Naive B cell (primary cell): ENCODE measurements at places on chromosomes 11 and 22. TPM values are rescaled to one million over a fixed set of nuclear protein-coding genes. Genes with fewer than 3 reads are reported as not detected.
A peak's percentile ranks its signal among the peaks of the same experiment; 100 is the strongest.

DNA sequence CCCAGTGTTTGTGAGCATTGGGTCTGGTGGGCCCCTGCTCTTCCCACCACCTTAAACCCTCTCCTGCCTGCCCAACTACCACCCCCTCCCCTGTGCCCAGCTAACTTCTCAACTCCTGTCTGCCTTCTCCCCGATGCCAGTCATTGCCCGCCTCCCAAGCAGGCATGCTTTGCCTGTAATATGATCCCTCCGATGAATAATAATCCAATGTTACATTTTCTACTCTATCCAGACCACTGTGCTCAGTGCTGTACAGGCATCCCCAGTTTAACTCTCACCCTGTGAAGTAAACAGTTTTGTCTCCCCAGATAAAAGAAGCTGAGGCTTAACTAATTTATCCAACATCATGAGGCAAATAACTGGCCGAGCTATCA lies 35.5 kb upstream of the OLFML1 start:
- no peaks in the 10 kb centered on the region for H3K36me3 ChIP-seq
- no peaks in the 10 kb centered on the region for H3K27me3 ChIP-seq
- no peak overlapping the region for H3K27ac ChIP-seq
- H3K4me1 ChIP-seq = no peaks in the 10 kb centered on the region

DNA sequence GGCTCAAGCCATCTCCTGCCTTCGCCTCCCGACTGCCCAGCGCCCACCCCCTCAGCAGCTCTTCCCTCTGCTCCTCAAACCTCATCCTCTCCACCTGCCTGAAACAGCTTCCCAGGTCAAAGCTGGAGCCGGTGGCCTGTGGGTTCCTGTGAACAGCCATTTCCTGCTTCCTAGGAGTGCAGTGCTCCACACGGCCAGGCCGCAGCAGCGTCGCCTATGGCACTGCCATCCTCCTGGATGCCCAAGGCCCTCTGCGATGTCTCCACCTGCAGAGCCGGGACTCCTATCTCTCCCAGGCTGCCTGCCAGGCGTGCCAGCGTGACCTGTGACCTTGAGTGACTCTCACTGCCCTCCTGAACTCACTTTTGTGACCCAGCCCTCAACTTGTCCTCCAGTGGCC lies 24.6 kb downstream of the PPM1F start:
- DNase-seq = no peak
- H3K27ac ChIP-seq = no peak overlapping the region
- no peak overlapping the region for H3K4me3 ChIP-seq
- H3K4me1 ChIP-seq = peaks cover 3% of the 10 kb centered on the region
- H3K27me3 ChIP-seq = no peaks in the 10 kb centered on the region
- H3K36me3 ChIP-seq = no peaks in the 10 kb centered on the region

- peak; percentile 68 for DNase-seq
- peaks cover 20% of the 10 kb centered on the region for H3K4me1 ChIP-seq
- H3K36me3 ChIP-seq = no peaks in the 10 kb centered on the region
Measured at GRCh38 chr11:7520981-7521487, 7.2 kb downstream of the PPFIBP2 start.

DNA sequence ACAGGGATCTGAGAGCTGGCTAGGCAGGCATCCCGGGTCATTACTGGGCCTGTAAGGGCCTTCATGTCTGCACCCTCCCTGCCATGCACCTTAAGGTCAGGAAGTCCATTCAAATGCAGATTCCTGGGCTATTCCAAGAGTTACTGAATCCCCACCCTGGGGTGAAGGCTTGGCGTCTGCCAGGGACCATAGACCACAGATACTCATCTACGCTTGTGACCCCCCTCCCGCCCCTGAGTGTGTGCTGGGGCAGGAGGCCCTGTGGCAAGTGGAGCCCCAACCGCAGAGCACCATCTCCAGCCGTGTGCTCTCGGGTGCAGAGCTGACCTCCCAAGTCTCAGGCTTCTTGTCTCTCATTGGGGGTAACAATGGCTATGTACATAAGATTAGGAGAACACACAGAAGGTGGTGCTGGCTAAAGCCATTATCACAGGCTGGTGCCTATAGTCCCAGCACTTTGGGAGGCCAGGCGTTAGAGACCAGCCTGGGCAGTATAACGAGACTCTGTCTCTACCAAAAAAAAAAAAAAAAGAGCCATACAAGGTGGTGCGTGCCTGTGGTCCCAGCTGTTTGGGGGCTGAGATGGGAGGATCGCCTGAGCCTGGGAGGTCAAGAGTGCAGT lies 19.1 kb upstream of the KCNQ1OT1 start:
- H3K36me3 ChIP-seq = no peaks in the 10 kb centered on the region
- no peak overlapping the region for H3K27ac ChIP-seq
- H3K4me3 ChIP-seq = no peak overlapping the region

DNA sequence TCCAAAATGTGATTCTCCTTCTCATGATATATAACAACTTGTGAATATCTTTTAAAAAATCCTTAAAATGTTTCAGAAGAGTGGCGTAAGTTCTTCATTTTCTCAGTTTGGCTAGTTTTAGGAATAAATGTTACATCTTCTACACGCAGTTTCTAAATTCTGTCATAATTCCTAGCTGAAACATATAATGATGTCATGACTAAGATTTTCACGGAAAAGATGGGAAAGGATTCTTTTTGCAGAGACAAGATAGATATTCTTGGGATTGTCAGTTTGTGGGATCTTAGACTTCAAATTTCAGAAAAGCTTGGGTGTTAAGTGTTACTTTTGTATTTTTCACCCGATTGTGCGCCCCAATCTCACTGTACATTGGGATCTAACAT lies 1.7 kb downstream of the EED start:
- no peaks in the 10 kb centered on the region for H3K27me3 ChIP-seq
- peaks cover 5% of the 10 kb centered on the region for H3K36me3 ChIP-seq
- H3K4me3 ChIP-seq = no peak overlapping the region
- no peak overlapping the region for H3K27ac ChIP-seq
- H3K4me1 ChIP-seq = peaks cover 30% of the 10 kb centered on the region
- DNase-seq = no peak

DNA sequence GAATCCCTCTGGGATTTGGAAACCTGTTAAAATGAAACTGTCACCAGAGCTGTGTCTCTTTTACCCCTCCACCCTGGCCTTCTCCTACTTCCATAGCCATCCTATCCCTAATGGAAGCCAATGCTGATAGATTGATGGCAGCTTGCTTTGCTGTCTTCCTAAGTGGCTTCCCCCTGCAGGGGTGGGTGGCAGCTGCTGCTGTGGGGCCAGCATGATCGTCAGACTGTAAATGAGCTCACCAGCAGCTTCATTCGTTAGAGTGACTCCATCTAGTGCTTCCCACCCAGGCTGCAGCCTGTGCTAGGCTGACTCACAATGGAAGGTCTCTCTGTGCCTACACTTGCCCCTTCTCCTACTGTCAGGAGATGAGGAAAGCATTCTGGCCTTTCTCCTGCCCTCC lies 311.0 kb downstream of the BUD13 start:
- DNase-seq = no peak
- H3K27me3 ChIP-seq = peaks cover 8% of the 10 kb centered on the region
- H3K36me3 ChIP-seq = no peaks in the 10 kb centered on the region
- no peaks in the 10 kb centered on the region for H3K4me1 ChIP-seq
- H3K27ac ChIP-seq = no peak overlapping the region
- H3K4me3 ChIP-seq = no peak overlapping the region

DNA sequence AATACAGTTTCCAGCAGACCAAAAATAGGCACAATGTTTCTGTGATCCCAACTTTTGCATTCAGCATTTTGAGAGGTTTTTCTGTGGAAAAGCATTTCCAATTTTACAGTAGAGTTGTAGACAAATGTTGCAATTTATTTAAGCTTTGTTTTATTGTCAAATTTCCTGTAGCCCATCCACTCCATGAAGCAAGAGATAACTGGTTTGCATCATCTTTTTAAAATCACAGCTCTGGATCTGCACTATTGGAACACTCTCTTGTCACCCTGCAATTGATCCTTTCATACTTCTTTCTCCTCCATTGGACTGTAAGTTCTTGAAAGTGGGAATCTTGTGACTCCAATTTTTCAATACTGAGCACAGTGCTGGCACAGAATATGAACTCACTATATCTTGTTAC lies 86.0 kb downstream of the MAML2 start:
- peaks cover 94% of the 10 kb centered on the region for H3K4me1 ChIP-seq
- H3K36me3 ChIP-seq = peaks cover 4% of the 10 kb centered on the region
- H3K27ac ChIP-seq = peak overlapping the region; percentile 96
- no peak for DNase-seq

GRCh38 chr11:61147791-61148620 lies 13.2 kb downstream of the VPS37C start:
- peaks cover 42% of the 10 kb centered on the region for H3K4me1 ChIP-seq
- H3K36me3 ChIP-seq = no peaks in the 10 kb centered on the region
- H3K27ac ChIP-seq = peak overlapping the region; percentile 17
- no peak for DNase-seq
- no peaks in the 10 kb centered on the region for H3K27me3 ChIP-seq

DNA sequence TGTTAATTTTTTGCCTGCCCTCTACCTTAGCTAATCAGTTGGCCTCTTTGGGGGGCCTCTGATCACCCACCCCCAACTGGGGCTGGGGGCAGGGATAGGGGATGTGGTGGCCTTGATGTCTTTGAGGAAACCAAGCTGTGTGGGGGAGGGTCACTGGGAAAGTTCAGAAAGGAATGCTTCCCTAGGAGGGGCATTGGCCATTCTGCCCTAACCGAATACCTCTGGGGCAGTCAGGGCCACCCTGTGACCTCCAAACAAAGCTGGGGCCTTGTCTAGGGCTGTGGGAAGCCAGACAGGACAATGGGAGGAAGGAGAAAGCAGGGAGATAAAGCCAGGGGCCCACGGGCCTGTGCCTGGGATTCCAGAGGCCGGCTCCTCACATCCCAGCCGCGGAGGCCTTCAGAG lies 97.5 kb downstream of the TSPAN18 start:
- no peaks in the 10 kb centered on the region for H3K4me1 ChIP-seq
- H3K36me3 ChIP-seq = no peaks in the 10 kb centered on the region
- no peak overlapping the region for H3K27ac ChIP-seq
- DNase-seq = no peak
- H3K4me3 ChIP-seq = no peak overlapping the region

DNA sequence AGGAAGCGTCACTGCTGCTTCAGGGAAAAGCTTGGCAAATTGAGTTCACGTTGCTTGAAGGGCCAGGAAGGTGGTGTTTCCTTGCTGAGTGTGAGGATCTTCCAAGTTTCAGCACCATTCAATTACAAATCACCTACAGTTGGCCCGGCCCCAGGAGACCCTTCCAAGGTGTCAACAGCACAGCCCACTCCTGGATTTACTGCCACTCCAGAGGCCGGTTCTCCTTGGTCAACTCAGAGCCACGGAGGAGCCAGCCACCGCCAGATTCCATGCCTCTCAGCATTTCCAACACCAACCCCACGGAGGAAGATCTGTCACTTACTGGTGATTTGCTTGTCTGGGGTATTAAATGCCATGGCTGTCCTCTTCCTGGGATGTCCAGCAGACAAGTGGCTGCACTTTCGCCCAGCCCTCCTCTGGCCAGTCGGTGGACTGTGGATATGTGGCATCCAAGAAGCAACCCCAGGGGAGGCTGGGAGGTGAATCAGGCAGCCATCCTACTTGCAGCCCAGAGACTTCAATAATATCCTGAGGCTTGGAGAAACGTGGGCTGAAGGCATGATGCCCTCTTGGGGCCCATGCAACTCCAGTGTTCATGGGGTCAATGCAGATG lies 74.1 kb upstream of the SHANK2 start:
- no peak overlapping the region for H3K4me3 ChIP-seq
- no peak overlapping the region for H3K27ac ChIP-seq
- no peaks in the 10 kb centered on the region for H3K4me1 ChIP-seq
- no peak for DNase-seq

DNA sequence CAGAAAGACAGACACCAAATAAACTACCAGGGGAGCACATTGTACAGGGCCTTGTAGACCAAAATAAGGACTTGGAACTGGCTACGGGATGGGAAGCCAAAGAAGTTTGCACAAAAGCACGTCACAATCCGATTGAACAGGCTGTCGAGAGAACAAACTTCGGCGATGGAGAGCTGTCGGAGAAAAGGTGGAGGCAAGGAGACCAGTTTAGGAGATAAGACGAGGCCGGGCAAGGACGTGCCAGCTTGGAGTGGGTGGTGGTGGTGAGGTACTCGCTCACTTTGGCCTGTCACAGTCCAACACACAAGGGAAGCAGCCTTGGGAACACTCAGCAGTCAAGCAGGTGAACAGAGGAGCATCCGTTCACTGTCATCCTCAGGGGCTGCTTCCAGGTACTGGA lies 19.0 kb downstream of the APOL5 start:
- H3K36me3 ChIP-seq = peaks cover 5% of the 10 kb centered on the region
- no peak overlapping the region for H3K27ac ChIP-seq
- DNase-seq = no peak

GRCh38 chr22:31333641-31334040 lies 12.5 kb downstream of the PATZ1 start:
- peaks cover 36% of the 10 kb centered on the region for H3K36me3 ChIP-seq
- no peak overlapping the region for H3K4me3 ChIP-seq
- DNase-seq = no peak
- peaks cover 45% of the 10 kb centered on the region for H3K4me1 ChIP-seq

DNA sequence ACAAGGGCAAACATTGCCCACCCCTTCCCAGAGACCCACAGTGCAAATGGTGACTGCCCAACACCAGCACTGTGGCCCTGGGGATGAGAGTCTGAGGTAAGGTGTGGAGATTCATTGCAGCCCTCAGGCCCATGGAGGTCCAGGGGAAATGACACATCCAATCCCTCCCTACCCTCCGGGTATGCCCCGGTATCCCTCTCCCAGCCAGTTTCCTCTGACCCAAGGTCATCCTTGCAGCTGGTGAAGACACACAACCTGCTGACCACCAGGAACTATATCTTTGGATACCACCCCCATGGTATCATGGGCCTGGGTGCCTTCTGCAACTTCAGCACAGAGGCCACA lies 18.9 kb upstream of the UVRAG start:
- peaks cover 6% of the 10 kb centered on the region for H3K4me1 ChIP-seq
- DNase-seq = no peak
- no peak overlapping the region for H3K4me3 ChIP-seq
- no peaks in the 10 kb centered on the region for H3K36me3 ChIP-seq
- no peak overlapping the region for H3K27ac ChIP-seq

The GRAP2 gene
- polyA plus RNA-seq = 22.9 TPM

The DERL3 gene
- polyA plus RNA-seq = 33.9 TPM

The NPTXR gene
- polyA plus RNA-seq = 0.17 TPM

The SLC17A6 gene
- polyA plus RNA-seq = not detected

The DUSP8 gene
- not detected for polyA plus RNA-seq
